ENCODE measurements at places on chromosomes 2 and 18.

GRCh38 chr2:237152361-237152760 lies 66.7 kb downstream of the COPS8 start:
- DNase-seq, result no peak

DNA sequence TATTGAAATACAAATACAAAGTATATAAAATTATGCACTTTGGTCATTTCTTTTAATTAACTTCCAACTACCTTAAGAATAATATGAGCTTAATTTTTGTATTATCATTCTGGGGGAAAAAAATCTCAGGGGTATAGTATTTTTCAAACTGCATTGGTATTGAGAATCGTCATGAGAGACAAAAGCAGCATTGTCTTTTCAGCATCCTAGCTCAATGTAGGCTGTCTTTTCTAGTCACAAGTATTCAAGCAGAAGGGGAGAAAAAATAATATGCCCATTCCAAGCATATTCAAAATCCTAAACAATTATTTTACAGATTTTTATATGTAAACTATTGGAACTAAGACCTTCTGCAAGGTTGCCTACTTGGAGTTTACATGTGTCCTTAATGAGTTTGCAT lies 693.3 kb downstream of the LRP1B start:
- no peak for DNase-seq

- no peak for DNase-seq
Measured at GRCh38 chr18:24630346-24630880, 170.0 kb downstream of the HRH4 start.

DNA sequence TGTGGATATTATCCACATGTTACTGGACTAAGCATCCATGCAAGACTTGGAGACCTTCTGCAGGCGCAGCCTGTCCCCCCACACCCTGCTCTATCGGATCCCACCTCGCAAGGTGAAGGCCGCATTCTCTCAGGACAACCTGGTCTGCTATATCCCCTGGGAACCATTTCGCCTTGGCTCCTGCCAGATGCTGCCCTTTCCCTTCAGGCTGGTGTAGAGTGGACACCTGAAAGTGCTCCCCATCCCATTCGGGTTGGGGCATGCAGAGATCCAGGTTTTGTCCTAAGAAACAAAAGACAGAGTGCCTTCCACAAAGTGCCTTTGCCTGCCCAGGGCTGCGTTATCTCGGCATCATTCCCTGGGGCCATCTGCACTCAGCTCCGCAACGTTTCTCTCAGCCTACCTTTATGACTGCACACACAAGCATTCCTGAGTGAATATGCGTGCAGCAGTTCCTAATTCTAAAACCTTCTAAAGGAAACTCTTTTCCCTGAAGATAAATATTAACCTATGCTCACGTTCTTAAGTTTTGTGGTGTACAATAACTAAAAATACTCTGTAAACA lies 20.5 kb downstream of the FHL2 start:
- no peak for DNase-seq

DNA sequence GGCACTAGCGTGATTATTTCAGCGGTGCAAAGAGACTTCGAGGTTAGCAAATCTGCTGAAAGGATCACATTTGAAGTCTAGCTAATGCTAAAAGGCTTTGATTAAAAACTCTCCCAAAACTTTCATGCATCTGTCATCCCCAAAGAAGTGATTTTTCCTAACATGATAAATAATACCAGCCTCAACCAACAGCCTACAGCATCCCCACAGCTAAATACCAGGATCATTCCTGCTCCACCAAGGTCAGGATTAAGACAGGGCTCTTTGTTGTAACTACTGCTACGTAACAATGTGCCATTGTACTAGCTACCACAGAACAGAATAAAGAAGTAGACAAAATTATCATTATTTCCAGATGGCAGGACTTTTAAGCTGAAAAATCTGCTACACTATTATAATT lies 1.6 kb downstream of the OR6B3 start:
- no peak for DNase-seq

- DNase-seq, result no peak
Measured at GRCh38 chr2:17918789-17919188, 40.3 kb downstream of the KCNS3 start.

- no peak for DNase-seq
Measured at GRCh38 chr2:232190796-232191195, 187.8 kb upstream of the ALPP start.

DNA sequence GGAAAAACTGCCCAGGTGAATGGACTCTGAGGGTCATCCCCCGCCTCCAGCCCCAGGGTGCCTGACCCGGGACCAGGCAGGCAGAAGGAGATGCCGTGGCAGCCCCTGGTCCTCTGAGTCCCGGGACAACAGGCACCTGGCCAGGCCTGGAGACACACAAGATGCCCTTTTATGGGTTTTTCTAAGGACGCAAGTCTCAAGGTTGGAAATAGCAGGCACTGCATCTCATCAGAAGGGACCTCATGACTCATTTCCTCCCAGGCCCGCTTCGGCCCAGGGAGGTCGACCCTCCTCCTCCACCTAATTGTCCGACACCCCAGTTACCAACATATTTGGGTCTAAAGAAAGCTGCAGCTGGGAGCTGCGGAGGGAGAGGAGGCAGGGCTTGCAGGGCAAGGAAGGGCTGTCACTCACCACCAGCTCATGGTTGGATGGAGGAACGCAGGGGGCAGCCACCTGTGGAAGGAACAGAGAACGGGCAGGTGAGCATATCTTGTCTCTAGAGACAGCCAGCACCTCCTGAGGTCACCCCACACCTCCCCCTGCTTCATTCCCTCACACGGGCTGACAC lies 82.9 kb downstream of the TNS1 start:
- DNase-seq, result no peak

GRCh38 chr2:95277246-95277906 lies 3.1 kb downstream of the PROM2 start:
- no peak for DNase-seq

GRCh38 chr2:182715121-182715891 lies 751 bp upstream of the DNAJC10 start:
- DNase-seq, result peak; percentile 18

DNA sequence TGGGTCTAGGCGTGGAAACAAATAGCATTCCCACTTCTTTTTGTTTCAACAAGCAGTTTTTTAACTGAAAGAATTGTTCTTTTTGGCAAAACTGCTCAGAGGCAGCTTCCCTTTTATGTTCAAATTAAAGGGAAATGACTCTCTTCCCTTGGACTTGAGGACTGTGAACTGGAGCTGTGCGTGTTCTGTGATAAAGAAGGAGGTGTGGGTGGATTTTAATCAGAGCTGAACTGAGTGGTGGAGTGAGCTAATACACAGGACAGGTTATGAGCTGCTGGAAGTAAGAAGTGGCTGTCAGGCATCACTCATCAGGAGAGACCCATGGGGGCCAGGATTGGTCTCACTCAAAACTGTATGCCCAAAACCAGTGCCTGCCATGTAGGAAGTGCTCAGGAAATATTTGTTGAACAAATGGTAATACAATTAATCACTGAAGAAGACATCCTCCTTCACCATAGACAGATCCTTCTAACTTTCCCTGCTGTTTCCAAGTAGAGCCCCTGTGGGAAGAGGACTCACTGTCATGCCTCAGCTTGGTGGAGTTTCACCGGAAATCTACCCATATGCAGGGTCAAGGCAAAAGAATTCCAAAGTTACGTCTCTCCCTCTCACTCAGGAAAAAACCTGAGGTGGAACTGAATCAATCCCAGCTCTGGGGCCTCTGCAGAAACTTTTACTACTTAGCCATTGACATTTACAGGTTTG lies 55.9 kb downstream of the FEZ2 start:
- no peak for DNase-seq

DNA sequence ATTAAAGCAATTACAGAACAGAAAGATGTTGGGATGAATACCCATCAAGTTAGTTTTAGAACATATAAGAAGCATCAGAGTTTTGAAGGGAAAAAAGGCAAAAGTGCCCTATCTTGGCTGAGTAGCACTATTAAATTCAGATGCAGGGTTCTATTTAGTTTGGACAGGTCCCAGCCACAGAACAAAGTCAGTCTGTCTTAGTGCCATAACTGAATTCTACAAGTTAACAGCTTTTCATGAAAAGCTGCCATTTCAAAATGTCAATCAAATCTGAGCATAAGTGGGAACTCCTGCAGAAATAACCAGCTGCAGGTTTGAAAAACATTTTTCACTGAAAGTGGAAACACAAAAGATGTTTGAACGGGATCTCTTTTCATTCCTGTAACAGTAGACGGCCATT lies 160.4 kb downstream of the SRBD1 start:
- no peak for DNase-seq

GRCh38 chr2:30675758-30676157 lies 131.5 kb downstream of the CAPN13 start:
- no peak for DNase-seq
